ENCODE measurements at places on chromosomes 1 and 21.

- no peak for DNase-seq
These were observed 11.1 kb downstream of the FAAH start for GRCh38 chr1:46405197-46405555.

DNA sequence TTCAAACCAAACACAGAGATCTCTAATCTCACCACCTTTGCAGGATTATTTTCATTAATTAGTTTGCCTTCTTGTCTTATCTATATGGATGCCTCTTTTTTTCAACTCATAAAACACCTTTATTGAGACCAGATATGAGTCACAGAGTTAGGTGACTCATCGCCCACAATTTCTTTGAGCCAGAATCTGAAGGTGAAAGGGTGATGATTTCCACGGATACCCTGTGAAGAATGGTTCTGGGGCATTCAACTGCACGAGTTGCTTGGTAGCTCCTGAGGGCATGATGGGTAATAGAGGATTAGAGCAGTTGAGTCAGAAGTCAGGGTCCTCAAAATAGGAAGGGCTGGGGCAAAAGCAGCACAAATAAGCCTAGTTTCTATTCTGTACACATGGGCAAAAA is 128.2 kb downstream of the TBX19 start:
- DNase-seq: peak; percentile 61

GRCh38 chr1:174753131-174753530 is 246.6 kb upstream of the CACYBP start:
- no peak for DNase-seq

- DNase-seq: no peak
These were observed 256.1 kb upstream of the DPYD start for GRCh38 chr1:98176936-98177335.

DNA sequence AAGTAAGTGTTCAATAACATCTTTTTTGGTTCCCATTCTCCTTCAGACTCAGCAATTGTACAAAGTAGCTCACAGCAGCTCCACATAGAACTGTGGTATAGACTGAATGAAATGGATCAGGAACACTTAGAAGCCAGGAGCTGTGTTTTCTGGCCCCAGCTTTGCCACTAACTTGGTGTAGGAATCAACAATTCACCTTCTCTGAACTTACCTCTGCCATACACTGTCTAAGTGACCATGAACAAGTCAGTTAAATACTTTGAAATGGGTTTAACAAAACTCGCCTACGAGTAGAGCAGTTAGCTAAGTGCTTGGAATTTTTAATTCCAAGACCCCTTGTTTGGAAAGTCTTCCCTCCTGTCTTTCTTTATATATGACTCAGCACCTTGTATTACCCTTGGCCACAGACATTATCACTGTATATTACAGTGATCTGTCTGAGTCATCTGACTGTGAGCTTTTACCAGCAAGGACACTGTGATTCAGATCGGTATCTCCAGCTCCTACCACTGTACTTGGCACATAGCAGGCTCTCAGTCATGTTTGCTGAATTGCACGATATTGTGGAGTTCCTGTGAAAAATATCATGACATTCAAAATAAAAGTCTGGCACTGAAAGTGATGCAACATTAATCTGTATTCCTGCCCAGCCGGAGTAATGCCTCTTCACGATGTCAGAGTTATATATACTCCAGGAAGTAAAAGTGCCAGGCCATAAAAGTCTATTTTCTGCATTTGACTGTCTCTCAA is 101.7 kb upstream of the BEND5 start:
- DNase-seq: no peak

DNA sequence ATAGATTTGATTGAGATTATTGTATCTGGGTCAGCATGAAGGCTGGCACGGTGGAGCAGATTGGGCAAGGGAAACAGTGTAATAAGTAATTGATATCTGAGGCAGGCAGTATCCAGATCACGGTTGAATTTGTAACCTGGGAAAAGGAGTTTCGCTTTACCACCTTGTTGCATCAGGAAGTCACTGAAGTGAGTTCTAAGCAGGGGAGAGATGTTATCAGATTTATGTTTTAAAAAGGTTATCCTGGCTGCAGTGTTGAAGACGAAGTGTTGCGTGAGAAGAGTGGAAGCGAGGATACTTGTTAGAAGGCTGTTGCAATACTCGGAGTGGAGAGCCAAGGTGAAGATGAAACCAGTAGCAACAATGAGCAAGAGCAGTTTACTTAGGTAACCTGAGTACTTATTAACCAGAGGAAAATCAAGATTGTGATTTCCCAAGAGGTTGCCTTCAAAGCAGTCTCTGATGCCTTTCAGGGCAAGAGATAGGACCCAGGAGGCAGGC is 77.8 kb downstream of the LHX9 start:
- DNase-seq: no peak

DNA sequence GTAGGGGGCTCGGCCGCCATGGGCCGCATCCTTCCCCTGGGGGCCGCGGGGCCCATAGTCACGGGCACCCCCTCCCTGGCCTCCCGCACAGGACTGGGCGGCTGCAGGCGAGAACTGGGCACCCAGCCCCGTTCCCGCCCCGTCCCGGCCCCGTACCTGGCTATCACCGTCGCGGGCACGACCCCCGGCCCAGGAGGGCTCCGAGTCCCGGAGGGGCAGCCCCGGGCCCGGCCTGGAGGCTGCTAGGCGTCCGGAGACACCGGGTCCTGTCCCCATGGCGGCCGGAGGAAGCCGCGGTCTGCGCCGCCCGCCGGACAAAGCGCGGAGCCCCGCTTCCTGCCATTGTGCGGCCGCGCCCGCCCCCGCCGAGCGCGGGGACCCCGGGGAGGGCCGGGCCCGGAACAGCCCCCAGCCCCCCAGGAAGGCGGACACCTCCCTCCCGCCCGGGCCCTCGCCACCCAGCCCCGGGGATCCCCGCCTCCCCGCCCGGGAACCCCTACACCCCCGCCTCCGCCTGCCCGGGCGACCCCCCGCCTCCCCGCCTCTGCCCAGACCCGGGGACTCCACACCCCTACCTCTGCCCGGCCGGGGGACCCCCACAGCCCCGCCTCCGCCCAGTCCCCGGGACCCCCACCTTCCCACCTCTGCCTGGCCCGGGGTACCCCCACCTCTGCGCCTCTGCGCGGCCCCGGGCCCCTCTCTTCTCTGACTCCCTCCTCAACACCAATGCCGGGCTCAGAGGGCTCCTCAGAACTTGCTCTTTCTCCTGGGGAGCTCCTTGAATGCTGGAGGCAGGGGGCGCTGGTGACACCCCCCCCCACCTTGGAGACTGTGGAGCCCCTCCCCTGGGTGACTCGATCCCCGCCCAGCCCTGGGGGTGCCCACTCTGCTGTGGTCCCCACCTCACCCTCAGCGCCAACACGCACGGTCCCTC is 6.0 kb downstream of the PLEKHG5 start:
- DNase-seq: no peak

- DNase-seq: no peak
These were observed 6.3 kb downstream of the C1orf53 start for GRCh38 chr1:197908716-197909220.

- no peak for DNase-seq
These were observed 23.4 kb upstream of the CSF1 start for GRCh38 chr1:109887271-109887670.

GRCh38 chr1:211521102-211521815 is 29.3 kb upstream of the RD3 start:
- DNase-seq: no peak

GRCh38 chr21:43189936-43190335 is 21.1 kb downstream of the CRYAA start:
- DNase-seq: no peak

DNA sequence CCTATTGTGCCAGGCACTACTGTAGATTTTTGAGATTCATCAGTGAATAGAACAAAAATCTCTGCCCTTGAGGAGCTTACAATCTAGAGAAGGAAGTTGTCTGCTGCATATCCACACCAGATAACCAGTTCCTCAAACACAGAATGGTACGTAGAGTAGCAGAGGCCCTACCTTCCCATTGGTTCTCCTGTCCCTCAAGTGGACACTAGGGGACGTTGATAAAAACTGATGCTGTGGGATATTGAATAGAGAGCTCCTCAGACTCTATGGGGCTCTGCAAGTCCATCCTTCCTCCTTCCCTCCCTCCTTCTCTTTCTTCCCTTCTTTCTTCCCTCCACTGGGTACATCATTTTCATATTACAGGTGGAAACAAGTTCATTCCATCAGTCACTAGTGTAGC is 371.3 kb downstream of the PBX1 start:
- no peak for DNase-seq

DNA sequence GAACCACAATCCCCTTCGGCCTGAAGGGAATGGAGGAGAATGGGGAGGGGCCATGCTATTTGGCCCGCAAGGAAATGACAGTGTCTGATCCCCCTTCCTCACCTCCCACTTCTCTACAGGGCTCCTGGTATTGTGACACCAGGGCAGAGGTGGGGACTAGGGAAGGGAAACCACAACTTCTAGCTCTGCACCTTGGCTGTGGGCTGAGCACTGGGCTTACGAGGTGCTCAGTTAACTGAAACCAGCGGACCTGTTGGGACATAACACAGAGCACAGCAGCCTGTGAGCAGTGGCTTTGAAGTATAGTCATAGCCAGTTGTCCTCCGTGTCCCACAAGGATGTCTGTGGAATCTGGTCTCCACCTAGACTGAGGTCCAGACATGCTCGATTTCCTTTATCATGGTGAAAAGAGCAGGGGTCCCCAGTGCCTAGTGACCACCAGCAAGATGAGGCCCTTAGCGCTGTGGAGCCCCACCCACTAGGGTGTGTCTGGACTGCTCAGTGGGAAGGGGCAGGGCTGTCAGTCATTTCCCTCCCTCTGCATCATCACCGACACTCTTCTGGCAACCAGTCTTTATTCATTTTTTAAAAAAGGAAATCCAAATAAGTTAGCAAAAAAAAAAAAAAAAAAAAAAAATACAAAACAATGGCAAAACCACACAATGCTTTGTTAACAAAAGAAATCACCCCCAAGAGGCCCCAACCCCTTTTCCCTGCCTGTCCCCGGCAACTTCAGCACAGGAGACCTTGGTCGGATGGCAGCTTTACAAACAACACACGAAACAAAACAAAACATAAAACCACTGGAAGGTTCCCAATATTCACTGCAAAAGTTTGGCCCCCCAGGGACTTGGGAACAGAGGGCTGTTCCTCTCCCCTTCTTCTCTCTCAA is 3.0 kb downstream of the MYOG start:
- DNase-seq: no peak

GRCh38 chr1:97740891-97741290 is 179.9 kb downstream of the DPYD start:
- no peak for DNase-seq

DNA sequence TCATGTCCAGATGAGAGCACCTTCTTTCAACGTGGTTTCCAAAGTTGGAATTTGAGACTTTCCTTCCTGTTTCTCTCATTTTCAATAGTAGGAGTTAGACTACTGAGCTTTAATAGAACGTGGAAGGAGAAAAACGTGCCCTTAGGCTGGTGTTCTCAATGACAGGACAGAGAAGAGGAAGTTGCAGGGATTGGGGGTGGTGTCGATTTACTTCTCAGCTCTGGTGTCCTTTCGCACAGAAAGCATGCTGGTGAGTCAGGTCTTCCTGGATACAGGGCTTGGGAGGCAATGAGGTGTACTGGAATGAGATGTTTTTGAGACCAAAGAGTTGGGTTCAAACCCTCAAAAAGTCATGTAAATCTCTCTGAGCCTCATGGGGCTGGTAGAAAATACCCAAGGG is 67.1 kb downstream of the HIVEP3 start:
- no peak for DNase-seq

- no peak for DNase-seq
These were observed at the start of gene DNASE2B for GRCh38 chr1:84398175-84399155. Gene DNASE2B, plus strand, starts transcription at chr1:84398484. Its CDS starts 81 bp downstream, at chr1:84398565.

- DNase-seq: no peak
These were observed 838 bp upstream of the RSRP1 start for GRCh38 chr1:25247829-25248754.

GRCh38 chr1:184359909-184360308 is 26.9 kb upstream of the C1orf21 start:
- no peak for DNase-seq

GRCh38 chr1:70093250-70093975 is 112.0 kb downstream of the LRRC40 start:
- DNase-seq: no peak

Data from stimulated activated CD4-positive, alpha-beta T cell treated with anti-CD3 and anti-CD28 coated beads, TNF-alpha, amount 100 ng/mL, for 24 hours (primary cell).